Sigmoid colon (tissue), 7 donors: ENCODE measurements at places on chromosomes 13 and 19. TPM values are rescaled to one million over a fixed set of nuclear protein-coding genes. Genes with fewer than 3 reads are reported as not detected.

ANO8 gene
- total RNA-seq = 3.0 TPM

CD22 gene
- 4.8 TPM for total RNA-seq

LIG4 gene
- 8.3 TPM for total RNA-seq

IGFL3 gene
- not detected for total RNA-seq

DNA sequence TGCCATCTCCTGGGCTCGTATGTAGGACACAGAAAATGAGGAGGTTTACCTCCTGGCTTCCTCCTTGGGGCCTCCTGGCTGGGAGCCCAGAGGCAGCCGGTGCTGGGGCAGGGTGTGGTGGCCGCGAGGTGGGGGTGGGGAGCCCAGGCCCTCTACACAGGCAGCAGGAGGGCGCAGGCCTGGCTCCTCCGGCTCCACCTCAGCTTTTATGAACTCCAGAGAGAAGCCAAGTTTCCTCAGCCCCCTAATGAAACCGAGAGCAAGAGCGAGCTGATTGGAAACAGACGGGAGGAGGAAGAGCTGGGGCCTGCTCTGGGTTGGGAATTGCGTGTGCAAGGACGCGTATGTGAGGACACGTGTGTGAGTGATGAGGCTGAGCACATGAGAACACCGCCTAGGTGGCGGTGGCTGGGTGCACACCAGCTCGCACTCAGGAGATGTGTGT, 23.1 kb downstream of the LYL1 start:
- DNase-seq = peak; percentile 90

DNA sequence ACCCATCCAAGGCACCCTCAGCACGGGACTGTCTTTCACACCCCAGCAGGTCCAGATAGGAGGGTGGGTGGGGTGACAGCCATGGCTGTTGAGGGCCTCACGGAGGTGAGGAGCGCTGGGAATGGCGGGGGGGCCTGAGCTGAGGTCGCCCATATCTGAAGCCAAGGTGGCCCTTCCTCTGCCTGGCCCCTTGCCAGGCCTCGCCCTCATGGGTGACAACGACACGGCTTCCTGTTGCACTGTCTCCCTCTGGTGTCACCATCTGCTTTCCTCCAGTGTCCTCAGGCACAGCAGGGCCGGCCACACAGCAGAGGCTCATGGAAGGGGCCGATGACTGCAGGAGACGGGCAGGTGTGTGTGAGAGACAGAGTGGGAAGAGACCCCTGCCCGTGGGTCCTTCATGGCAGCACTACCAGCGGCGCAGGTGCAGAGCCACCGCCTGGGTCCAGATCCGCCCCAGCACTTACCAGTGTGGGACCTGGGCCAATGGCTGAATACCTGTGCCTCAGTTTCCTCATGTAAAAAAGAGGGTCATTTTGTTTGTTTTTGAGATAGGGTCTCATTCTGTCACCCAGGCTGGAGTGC, 8.1 kb upstream of the NKPD1 start:
- no peak for DNase-seq

- no peak for DNase-seq
Observed at GRCh38 chr13:73223372-73223781, 164.6 kb downstream of the KLF5 start.

GRCh38 chr13:48156466-48156865, 61.6 kb upstream of the MED4 start:
- no peak for DNase-seq

- no peak for DNase-seq
Observed at GRCh38 chr19:4067396-4068046, 822 bp upstream of the ZBTB7A start.

DNA sequence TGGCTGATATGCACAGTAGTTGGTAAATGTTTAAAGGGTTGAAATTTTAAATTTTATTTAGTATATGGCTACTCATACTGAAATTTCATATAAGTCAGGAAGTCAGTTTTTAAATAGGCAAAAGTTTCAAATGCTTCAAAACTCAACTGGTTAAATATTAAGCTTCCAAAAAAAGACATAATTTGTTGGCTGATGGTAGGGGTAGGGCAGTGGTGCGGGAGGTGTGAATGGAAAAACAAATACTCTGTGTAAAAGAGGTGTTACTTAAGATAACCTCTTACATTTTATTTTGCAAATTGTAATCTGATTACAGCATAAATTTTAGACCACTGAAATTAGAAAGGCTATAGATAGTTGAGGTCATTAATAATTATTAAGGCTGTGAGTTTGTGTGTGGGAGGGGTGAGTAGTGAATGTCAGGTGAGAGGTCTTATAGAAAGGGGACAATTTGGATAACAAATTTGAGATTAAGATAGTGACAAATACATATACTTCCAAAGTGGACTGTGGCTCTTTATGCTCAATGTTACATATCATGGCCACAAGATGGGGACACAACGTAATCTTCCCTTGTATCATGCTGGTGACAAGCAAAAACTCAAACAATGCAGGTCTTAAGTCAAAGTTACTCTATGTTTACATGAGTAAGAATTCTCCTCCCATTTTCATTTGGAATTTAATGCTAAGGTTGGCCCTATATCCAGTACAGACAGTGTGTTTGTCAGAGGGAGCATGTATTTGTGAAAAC, 36.6 kb upstream of the OXGR1 start:
- DNase-seq = no peak

DNA sequence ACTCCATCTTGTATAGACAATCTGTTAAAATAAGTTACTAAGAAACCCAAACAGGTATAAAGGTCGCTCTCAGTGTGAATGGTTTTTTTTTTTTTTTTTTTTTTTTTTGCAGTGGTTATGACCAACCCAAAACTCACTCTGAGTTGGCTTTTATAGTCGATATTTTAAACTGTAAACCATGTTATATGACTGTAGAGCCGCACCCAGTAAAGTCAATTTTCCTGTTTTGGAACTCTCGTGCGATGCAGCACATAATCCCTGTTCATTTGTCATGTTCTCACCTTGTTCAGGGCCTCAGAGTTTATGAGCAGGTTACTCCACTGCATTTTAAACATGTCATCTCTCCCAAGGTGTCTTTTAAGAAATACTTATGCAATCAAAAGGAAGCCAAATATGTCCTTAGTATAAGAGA, 112.5 kb downstream of the KLF5 start:
- no peak for DNase-seq

- no peak for DNase-seq
Observed at GRCh38 chr13:104389691-104390090, 1323.5 kb upstream of the SLC10A2 start.

- DNase-seq = peak; percentile 89
Observed at GRCh38 chr19:44747739-44748425, 626 bp upstream of the BCL3 start.

DNA sequence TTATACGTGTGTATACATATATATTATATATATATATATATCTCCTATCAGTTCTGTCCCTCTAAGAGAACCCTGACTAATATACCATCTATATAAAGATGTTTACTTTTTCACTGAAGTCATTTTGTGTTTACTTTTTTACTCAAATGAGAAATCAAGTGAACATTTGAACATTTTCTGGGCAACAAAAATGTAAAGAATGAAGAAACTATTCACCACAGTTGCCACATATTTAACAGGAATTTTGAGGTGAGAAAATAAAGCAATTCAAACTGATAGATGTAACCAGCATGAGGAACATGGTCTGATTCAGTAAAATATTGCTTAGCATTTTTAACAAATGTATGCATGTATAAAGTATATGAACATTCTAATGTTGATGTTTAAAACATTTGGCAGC, 299.2 kb upstream of the KLHL1 start:
- DNase-seq = no peak

DNA sequence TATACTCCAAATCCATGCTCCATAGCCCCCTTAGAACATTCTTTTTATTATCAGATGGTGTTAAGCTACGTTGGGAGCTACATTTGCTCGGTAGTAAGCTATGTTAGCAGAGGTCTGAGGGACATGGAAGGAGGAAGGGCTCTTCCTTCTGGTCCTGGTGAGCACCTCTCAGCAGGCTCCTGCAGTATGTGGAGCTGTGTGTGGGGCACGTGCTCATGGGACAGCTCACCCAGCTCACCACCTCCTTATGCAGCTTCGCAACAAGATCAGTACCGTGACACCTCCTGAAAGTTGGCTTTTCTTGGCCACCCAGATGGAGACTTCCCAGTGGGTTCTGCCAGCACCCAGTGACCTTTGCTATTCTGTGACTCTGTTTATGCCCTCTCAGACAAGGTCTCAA, 400.5 kb upstream of the SLC10A2 start:
- no peak for DNase-seq

GRCh38 chr13:65825039-65825438, 1405.1 kb downstream of the PCDH9 start:
- no peak for DNase-seq

DNA sequence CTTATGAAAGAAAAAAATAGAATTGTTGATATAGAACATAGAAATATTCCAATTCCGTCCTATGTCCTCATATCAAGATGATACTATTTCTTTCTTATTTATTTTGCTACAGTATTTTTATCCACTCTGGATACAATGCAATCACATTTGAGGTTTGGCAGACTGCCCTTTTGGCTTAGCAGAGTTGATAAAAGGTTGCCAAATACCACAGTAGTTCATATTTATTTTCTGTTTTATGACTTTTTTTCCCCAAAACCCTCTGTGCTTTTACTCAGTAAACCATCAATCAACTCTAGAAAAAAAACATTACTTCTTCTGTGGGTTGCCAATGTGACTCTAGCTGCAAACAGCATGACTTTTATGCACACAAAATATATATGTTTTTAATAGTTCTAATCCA, 424.5 kb downstream of the PCDH9 start:
- DNase-seq = no peak
